ENCODE measurements at places on chromosomes 16 and 17.

- no peak for DNase-seq
These were observed 475.0 kb downstream of the HS3ST3B1 start for GRCh38 chr17:14775731-14776492.

DNA sequence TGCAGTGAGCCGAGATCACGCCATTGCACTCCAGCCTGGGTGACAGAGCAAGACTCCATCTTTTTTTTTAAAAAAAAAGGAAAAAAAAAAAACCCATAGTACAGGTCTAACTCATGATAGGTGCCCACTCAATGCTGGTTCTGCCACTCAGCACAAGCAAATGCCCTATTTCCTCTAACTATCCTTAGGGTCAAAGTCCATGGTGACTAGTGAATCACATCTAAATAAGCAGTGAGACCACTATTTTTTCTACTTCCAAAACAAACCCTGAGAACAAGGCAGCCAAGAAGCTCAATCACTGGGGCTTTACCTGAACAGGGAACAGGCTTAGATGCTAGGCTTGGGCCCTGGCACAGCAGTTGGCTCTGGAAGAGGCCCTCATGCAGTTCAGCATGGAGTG is 3.4 kb downstream of the BLTP2 start:
- no peak for DNase-seq

DNA sequence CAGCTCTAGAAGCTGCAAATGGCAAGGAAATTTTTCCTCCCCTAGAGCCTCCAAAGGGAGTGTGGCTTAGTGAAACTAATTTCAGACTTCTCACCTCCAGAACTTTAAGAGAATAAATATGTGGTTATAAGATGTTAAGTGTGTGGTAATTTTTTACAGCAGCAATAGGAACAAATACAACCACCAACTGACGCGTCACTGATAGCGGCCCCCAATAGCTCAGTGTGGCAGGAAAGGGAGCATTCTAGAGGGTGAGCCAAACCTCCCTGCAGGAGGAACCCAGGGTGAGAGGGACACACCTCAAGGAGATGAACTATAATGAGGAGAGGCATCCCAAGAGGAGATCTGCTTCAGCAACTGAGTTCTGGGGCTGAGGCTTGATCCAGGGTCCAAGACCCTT is 4.0 kb downstream of the CCL4 start:
- no peak for DNase-seq

GRCh38 chr16:1530883-1531637 is 2.4 kb upstream of the TMEM204 start:
- no peak for DNase-seq

DNA sequence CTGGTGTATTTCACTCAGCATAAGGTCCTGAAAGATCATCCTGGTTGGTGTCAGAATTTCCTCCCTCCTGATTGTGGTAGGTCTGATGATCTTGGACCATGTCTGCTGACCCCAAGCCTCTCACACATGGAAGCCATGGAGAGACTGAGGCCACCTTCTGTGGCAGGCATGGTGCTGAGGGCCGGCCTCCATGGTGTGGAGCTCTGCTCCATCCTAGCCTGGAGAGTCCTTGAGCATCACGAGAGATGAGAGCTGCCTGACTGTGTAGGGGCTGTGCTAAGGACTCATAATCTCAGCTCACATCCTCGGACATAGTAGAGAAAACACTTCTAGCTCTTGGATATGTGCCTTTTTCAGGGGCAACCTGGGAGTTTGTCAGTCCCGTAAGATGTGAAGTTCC is 40.6 kb downstream of the MPRIP start:
- no peak for DNase-seq

DNA sequence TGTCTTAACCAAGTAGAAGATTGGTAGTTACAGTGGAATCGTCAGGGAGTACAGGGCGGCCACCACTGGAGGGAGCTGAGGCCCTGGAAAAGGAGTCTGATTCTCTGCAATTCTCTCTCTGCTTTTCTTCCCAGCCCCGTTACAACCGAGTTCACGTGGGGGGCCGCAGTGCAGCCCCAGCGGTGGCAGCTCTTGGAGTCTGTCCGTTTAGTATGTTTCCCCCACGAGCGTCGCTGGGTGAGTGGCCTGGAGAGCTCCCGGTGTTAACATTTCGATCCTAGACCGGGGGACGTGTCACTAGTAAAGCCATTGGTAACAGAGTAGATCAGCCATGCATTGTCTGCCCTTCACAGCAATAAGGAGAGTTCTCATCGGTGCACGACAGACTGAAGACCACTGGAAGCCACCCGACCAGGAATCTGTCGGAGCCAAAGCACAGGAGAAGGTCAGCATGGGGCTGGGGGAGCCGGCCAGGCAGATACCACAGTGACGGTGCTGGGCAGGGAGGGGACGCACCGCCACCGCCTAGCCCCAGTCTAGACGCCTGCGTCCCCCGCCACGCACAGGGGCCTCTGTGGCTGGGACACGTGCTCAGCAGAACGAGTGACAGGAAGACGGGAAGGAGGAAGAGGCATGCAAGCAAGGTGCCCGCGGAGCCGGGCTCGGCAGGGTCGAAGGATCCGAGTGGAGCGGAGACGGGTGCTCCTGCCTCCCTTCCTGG is 15.7 kb downstream of the SLC16A3 start:
- peak; percentile 40 for DNase-seq

- DNase-seq, result no peak
These were observed 1.4 kb downstream of the CYB5D2 start for GRCh38 chr17:4144422-4144747.

DNA sequence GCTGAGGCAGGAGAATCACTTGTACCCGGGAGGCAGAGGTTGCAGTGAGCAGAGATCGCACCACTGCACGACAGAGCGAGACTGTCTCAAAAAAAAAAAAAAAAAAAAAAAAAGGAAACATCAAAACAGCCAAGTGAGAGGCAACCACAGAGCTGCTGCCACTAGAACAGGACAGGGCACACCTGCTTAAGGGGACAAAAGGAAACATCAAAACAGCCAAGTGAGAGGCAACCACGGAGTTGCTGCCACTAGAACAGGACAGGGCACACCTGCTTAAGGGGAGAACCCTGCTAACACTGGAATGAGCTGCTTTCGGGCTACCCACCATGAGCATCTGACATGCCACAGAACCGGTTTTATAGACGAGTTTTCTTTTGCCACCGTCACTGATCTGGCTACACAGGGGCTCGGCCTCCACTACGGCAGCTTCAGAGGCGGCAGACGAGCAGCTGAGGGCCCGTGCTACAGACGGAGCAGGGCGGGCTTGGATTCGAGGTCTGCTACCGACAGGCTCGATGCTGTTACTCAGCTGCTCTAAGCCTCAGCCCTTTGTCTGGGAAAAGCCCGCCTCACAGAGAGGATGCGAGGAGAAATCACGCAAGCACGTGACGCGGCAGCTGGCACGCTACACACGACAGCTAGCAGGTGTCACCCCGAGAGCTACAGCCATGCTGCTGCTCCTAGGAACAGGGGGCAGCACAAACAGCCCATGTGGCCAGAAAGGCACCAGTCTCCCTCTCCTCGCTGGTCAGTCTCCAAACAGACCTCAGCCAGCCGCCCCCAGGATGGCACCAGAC is 2.0 kb downstream of the P4HB start:
- DNase-seq, result no peak

DNA sequence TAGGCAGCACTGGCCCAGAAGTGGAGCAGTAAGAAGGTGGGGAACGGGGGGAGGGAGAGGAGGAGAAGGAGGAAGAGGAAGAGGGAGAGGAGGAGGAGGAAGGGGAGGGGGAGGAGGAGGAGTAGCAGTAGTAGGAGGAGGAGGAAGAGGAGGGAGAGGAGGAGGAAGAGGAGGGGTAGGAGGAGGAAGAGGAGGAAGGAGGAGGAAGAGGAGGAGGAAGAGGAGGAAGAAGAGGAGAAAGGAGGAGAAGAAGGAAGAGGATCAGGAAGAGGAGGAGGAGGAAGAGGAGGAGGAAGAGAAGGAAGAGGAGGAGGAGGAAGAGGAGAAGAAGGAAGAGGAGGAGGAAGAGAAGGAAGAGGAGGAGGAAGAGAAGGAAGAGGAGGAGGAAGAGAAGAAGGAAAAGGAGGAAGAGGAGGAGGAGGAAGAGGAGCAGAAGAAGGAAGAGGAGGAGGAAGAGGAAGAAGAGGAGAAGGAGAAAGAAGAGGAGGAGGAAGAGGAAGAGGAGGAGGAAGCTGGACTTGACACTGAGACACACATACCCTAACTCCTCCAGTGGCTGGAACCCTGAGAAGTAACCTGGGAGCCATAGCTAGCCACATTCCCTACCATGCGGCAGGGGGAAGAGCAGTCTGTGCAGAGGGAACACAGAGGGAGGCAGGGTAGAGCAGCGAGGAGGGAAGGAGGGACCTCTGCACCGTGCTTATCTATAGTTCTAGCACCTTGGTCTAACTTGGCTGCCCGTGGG is 35.8 kb downstream of the LRRC75A start:
- no peak for DNase-seq

Measured in CD4-positive, alpha-beta T cell treated with Interferon alpha-2 for 1 hour (primary cell).